Activated CD4-positive, CD25-positive, alpha-beta regulatory T cell treated with anti-CD3 and anti-CD28 coated beads, Interleukin-2, amount 50 U/mL, for 16 hours (primary cell): ENCODE measurements at places on chromosomes 7 and 10.

DNA sequence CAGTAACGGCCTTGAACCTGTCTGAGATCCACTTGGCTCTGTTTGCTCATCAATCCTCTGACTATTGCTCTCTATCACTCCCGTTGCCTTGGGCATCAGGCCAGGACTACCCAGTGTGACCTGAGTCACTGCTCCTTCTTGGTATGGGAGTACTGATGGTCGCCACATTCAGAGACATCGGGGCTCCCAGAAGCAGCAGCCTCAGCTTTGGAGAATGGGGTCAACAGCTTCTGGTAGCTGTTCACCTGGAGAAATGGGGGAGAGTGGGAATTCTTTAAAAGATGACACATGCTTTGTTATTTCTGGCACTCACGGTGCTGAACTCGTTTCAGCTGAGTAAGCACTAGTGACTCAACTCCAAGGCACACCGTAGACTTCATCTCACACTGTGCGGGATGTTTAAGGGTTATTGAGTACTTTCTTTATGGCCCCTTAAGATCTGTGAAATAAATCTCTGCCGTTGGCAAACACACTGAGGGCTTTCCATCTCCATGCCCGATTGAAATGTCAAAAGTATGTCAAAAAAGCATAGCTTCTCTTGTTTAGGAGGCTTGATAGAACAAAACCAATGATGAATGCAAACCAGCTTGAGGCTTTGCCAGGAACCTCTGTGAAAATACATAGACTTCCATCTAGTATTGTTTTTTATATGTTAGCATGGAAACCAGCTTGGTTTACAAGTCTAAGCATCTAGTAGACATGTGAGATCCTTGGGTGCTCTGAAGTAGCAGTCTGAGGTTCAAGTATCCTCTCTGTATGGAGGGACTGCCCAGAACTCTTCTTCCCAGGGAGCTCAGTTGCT, 333.1 kb downstream of the CXCL12 start:
- no peak for DNase-seq

DNA sequence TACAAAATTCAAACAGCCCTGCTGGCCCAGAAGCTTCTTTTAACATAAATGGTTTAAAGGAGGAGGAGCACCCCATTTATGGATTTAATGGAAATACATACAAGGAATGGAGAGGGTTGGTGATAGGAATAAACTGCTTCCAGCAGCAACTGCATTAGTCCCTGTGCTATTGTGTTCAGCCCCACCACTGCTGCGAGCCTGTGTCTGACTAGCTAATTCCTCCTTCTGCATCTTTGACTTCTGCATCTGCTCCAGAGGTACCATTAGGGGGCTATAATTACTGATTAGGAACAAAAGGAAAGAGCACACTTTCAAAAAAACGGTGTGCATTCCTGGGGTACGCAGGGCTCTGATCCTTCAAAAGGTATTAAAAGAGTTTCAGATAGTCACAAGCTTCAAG, 24.8 kb downstream of the CDCA7L start:
- no peak for DNase-seq

DNA sequence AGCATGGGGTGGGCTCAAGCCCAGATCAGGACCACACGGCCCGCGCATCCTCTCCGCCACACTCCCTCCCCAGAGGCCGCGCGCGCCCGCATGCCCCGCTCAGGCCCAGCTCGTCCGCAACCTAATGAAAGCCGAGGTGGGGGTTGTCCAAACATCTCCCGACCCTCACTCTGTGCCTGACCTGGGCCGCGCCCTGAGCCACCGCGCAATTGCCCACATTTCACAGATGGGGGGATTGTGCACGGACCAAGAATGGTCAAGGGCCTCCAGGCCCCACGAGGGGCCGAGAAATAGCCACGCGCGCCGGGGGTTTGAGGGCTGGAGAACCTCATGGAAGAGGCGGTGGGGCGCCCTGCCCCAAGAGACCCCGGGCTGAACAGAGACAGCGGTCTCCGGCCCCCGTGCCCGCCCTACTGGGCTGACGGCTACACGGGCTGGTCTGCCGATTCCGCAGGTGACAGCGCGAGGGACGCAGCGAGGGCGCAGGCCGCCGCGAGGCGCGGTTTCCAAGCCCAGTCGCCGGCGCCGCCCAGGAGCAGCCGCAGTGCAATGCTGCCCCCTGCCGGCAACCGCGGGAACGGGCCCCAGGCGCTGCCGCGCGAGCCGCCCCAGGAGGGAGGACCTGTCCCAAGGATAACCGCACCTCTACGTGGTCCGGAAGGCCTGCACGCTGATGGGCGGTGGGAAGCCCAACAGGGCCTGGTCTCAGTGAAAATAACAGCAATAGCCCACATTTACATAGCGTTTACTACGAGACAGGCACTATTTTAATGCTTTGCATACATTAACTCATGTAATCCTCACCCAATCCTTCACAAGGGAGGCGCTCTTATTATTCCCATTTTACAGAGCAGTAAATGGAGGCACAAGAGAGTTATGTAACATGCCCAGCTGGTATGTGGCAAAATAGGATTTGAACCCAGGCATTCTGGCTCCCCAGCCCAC, 10.5 kb upstream of the GRID1 start:
- peak; percentile 49 for DNase-seq

DNA sequence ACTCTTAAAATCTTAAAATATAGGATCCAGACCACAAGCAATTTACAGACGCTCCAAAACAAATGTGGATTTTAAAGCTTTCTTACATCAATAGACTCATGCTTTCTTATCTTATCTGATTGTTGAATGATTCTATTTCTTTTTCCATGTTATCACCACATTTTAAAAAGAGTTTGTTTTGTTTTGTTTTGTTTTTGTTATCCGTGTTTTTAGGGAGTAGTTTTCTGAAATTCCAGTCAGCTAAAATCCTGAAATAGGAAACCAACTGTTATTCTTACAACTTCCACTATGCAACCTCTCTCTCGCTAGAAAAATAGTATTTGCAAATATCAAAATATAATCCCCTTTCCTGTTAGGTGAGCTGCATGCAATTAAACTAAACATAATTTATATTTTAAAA, 251.0 kb downstream of the PCDH15 start:
- DNase-seq: no peak

- DNase-seq: no peak
Observed at GRCh38 chr10:62709200-62709599, 95.3 kb upstream of the ADO start.

DNA sequence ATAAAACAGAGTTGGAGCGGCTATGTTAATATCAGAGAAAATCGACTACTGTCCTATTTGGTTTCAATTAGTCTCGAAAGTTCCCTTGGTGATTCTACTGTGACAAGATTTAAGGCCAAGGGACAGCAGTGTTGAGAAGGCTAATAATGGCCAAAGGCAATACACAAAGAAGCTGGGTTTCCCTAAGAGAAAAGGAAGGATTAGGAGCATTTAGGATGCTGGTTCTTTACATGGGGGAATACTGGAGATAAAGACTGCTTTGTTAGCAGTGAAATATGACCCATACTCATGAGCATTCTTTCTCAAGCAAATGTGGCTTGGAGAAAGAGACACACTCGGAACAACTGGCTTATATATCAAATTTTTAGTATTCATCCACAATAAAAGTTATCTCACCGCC, 32.2 kb downstream of the IQUB start:
- DNase-seq: no peak

- no peak for DNase-seq
Observed at GRCh38 chr10:59997827-59998525, 91.6 kb upstream of the CCDC6 start.

DNA sequence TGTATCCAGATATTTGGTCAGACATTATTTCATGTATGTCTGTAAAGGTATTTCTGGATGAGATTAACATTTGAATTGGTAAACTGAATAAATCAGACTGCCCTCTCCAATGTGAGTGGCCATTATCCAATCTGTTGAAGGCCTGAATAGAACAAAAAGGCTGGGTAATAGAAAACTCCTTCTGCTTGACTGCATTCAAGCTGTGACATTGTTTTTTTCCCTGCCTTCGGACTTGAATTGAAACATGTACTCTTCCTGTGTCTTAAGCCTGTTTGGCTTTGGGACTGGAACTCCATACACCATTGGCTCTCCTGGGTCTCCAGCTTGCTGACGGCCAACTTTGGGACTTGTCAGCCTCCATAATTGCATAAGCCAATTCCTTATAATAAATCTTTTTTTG, 36.0 kb upstream of the ARHGAP21 start:
- DNase-seq: no peak

- DNase-seq: no peak
Observed at GRCh38 chr10:75779276-75779675, 347.9 kb downstream of the LRMDA start.

DNA sequence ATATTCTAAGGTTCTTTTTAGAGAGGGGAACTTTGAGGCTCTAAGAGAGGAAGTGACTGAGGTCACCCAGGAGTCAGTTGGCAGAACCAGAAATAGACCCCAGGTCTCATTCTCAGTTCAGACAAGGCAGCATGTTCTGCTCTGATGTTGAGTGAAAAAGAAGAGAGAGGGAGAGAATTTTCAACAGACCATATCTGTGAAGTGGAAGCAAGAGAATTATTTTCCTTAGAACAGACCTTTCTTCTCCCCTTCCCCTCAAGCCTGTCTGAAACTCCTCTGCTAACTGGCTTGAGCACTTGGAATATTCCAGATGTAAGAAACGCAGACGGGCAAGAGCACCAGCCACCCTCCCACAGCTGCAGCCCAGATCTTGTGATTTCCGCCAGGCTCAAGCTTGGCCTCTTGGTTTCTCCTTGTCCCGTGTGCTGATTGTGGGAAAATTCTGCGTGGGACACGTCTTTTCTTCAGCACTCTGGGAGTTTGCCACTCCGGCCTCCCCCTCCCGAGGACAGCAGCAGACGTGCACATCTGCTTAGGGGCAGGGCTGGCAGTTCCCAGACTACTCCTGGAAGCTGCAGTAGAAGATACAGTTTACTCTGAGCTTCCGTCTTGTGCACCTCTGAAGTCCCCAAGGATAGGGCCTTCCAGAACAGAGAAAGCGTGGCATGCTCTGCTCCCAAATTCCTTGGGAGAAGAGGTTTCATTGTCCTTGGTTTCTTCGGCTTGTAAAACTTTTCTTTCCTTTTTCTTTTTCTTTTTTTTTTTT, 22.7 kb upstream of the IKZF1 start:
- no peak for DNase-seq

DNA sequence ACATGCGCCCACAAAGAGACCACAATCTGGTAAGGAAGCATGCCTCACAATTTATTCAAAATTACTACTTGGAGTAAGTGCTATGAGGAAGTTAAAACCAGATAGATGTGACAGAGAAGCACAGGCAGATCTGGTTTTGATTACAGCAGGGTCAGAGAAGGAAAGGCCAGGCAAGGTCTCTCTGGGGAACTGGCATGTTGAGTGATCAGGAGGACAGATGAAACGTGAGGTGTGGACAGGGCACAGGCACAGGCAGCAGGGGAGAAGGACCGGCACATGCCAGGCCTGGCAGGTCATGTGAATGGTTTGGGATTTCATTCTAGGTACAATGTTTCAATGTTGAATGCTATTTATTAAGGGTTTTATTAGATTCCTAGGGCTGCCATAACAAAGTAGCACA, 51.6 kb downstream of the GPAM start:
- no peak for DNase-seq

- no peak for DNase-seq
Observed at GRCh38 chr10:123530166-123530870, 135.8 kb upstream of the GPR26 start.

GRCh38 chr7:85392326-85392725, 205.5 kb upstream of the SEMA3D start:
- no peak for DNase-seq

- no peak for DNase-seq
Observed at GRCh38 chr10:78408671-78409472, 375.2 kb downstream of the RPS24 start.

DNA sequence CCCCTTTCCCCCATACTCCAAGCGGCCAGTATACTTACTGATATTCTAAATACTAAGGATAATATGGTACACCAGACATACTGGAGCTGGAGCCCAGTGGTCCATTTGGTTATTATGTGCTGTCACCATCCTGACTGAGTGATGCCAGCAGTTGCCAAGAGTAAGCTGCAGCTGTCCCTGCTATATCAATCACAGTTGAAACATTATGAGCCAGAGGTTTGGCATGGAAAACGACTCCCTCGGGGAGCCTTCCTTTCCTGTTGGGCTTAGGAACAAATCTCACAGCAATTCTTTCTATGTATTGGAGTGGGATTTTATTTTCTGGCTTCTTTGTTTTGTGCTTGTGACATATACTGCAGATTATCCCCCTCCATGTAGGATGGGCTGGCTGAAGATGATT, 32.6 kb downstream of the STRIP2 start:
- no peak for DNase-seq

DNA sequence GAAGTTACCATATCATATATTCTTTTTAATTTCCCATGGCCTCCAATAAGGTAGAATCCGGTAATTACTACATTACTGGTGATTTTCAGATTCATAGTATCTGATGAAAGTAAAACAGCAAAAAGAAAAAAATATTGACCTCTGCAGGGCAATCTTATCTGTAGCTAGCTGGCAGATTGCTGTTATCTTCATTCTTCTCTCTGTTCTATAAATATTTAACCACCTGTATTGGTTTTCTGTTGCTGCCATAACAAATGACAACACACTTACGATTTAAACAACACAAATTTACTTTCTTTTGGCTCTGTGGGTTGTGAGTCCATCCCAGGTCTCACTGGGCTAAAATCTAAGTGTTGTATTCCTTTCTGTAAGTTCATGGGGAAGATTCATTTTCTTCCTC, 164.5 kb downstream of the ZEB1 start:
- no peak for DNase-seq

- no peak for DNase-seq
Observed at GRCh38 chr10:103834436-103835095, 20.8 kb downstream of the SH3PXD2A start.

- no peak for DNase-seq
Observed at GRCh38 chr10:102311025-102311420, 65.7 kb downstream of the GBF1 start.

DNA sequence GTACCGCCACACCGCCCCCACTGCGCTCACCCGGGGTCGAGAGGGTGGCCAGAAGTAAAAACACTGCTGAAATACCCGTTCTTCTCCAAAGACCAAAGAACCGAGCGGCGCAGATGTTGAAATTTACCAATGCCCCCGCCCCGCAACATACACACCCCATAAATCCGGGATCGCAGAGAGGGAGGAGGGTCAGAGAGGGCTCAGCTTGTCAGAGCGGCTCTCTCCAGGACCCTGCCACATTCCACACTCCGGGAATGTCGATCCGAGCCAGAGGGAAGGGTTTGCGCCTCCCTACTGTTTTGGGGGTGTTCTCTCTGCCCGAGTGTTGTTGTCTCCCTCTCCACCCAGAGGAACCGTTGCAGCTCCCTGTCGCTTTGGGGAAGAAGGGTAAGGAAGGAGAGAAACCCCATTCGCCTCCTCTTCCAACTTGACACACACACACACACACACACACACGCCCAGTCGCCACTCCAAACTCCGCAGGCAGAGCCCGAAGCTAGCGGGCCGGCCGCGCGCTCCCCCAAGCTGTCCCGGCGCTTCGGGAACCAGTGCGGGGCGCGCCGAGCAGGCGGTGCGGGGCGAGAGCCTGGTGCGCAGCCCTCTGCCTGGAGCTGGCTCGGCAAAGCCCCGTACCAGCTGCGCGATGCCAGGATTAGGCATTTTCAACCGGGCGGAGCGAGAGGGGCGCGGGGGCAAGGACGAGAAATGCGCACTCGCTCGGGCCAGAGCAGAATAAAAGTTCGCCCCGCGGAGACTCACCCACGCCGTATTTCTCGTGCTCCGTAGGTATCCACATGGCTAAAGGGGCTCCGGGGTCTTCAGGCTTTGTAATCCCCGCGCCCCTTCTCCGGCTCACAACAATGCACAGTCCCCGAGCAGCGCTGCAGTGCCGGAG, 609 bp downstream of the DOCK4 start:
- peak; percentile 2 for DNase-seq
